ENCODE measurements at places on chromosomes 16 and 17.

DNA sequence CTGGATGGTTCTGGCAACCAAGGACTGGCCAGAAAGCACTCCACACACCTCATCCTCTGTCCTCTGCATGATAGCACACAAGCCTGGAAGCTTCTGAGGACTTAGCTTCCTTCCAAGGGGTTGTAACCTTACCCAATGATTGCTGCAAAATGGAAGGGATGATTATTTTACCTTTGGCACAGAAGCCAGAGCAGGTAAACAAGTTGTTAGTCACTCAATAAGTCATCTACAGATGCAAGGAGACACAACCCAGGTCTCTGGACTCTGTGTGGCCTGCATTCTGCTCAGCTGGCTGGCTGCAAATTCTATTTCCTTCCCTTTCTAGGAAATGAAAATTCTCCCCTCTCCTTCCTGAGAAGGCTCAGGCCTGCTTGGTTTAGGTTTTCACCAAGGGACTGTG, 26.7 kb upstream of the DYNLL2 start:
- DNase-seq, result no peak

DNA sequence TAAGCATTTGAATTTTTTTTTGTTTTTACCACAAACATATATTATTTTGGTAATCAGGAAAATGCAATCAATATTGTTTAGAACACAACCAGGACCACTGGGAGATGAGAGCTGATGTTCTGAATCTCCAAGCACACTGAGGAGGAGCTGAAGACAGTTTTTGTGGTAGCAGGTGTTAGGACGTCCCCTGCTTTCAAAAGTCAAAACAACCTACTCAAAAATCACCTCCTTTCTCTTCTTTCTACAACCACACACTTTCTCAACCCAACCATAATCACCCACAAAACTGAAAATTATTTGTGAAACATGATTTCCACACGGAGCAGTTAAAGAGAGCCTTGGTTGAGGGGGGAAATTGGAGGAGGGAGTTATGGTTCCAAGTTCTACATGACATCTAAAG, 26.7 kb upstream of the CFAP20 start:
- DNase-seq, result no peak

DNA sequence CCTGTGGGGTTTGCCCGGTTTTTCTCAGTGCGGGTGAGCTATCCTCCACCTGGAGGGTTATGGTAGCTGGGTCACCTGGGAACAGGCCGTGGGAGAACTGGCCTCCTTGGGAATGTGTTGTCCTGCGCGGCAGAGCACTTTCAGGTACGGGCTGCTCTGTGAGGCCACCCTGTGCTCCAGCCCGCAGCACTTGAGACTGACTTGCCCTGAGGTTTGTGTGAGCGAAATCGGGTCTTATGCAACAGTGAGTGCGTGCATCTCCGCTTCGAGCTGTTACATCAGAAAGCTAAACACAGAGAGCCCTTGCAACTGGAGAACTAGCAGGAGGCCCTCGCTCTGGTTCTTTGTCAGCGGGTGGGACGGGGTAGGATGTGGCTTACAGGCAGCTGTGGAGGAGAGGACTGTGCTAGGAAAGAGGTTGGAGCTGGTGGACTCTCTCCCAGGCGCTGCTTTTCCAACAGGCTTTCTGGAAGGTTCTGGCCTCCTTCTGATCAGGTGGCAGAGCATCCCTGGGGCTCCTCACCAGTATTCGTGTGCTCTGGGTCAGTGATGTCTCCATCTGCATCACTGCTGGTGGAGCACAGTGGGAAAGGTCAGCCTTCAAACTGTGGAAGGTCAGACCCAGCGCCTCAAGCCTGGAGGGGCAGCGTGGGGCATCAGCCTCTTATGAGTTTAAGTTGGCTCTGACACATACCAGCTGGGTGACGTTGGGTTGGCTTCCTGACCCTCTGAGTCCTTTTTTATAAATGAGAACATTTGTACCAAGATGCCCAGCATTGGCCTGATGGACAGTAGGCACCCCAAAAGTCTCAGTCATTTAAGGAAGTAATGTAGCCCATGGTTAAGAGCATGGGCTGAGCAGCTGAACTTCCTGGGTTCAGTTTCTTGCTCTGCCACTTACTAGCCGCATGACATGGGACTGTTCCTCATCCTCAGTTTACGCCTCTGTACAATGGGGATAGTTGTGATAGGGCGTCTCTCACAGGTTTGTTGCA, 76.3 kb downstream of the KSR1 start:
- DNase-seq, result peak; percentile 73

DNA sequence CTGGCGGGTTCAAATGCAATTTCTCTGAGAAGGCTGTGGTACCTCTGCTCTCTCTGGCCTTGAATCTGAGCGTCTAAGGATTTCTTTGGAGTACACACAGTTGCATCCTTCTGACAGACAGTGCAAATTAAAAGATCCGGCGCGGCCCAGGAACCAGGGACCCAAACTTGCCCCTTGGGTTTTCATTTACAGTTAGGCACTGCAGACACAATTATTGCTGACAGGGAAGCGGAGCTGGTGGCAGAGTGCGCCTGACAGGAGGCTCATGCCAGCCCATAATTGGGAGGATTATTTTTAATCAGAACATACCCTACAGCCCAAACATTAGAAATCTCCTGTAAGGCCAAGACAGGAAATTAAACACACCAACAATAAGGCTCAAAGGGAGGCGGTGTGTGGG, 1023.4 kb upstream of the RBFOX1 start:
- DNase-seq, result no peak

DNA sequence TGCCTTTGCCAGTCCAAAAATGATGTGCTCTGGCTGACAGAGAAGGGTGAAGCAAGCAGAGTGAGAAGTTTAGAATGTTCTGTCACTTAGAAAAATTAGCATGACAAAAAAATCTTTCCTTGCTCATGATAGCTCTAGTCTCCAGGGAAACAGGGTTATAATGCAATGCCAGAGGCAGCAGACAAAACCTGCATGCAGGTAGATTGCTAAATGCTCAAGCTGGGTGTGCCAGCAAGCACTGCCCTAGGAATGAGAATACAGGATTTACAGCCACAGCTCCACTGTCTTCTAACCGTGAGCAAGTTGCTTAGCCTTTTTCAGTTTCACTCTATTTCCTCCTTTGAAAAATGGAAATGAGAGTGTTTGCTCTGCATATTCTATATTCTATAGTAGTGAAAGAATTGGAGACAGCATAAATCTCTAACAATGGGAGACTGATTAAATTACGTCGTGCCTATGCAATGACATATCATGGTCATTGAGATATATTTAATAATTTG, 516.6 kb upstream of the C16orf82 start:
- DNase-seq, result no peak

- peak; percentile 24 for DNase-seq
These were observed at the start of gene EVI2B for GRCh38 chr17:31313982-31314781. TSS of gene EVI2B (minus strand) at chr17:31314054. CDS start at chr17:31305609, 8,445 bp downstream.

DNA sequence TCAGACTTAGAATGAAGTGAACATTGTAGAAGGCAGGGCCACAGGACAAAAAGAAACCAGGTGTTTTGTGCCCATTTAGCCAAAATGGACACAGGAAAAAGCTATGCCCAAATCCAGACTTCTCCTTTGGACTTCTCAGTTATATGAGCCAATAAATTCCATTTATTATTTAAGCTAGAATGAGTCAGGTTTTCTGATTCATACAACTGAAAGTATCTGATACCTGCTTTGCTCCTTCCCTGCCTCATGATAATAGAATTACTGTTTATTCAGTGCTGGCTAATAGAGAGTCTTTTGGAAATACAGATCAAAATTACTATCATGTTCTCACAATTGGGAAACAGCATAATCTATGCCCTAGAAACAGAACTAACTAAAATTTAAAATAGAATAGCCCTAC, 8.7 kb upstream of the CPD start:
- no peak for DNase-seq

GRCh38 chr17:57235124-57235523, 21.2 kb upstream of the MSI2 start:
- DNase-seq, result no peak

DNA sequence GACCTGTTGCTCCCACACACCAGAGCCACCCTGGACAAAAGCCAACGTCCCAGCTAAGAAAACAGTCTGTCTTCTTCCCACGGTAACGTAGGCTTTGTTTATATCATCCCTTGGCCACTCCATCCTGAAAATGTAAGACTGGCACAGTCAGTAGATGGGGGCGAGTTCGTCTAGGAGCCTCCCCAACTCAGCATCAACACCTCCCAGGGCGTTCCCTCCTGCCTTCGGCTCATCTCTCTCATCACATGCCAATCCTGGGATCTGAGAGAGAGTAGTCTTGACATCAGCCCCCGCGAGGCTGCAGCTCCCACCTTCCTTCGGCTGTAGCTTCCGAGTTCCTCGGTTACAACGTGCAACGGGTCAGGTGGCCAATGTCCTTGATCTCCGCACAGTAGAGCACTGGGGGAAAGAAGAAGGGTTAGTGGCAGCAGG, 894 bp downstream of the RNF227 start:
- no peak for DNase-seq

DNA sequence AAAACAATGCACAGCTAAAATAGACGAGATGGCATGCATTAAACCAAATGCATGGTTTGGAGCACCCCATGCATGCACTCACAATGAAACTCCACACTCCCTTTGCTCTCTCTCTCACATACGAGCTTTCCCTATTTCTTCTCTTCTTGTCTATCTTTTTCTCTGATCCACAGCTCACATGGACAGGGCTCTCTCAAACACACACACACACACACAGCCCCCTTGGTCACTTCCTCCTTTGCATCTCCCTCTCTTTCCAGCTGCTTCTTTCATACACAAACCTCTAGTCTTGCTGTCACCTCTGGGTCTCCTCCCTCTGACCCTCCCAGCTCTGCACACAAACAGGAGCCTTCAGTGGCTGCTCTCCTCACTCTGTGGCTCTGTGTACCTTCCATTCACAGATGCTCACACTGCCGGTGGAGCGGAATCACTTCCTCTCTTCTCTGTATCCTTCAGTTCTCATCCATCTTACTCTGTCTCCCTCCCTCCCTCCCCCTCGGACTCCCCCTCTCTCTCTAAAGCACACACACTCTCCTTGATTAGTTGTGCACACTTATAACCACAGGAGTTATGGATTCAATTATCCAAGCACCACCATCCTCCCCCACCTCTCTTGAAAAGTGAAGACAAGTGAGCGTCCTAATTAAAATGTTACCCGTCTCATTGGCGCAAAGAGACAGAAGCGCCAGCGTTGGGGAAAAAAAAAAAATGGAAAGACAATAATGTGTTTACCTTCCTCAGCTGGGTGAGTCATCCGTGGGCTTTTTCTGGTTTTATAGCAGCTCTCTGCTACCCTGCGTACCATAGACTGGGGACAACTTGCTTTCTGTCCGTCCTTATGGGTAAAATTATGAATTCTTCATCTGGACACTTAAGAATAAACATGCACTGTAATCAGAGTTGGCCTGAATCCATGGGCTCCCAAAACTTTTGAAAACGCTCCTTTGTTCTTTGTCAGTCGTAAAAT, 90.8 kb downstream of the SHISA6 start:
- peak; percentile 28 for DNase-seq

DNA sequence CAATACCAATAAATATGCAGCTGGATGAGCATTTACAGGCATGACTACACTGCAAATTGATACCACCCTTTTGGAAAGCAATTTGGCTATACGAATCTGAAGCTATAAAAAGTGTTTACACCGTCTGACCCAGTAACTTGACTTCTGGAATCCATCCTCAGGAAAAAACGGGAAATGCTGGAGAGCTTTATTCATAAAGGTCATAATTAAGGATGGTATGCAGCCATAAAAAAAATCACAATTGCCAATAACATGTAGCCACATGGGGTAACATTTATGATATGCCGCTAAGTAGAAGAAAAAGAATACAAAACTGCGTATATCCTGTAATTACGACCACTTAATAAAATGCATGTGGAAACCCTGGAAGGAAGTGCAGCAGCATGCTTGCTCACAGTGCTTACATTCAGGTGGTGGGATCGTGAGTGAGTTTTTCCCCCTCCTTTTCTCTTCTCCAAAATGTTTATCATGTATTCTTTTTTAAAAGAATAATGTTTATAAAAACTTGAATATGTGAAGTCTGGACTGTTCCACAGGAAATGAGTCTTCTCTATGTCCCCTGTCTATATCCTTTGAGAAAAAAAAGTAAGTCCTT, 34.2 kb downstream of the COPRS start:
- DNase-seq, result peak; percentile 87

GRCh38 chr17:27323538-27324215, 29.8 kb downstream of the WSB1 start:
- peak; percentile 14 for DNase-seq

- no peak for DNase-seq
These were observed 16.9 kb downstream of the CMC2 start for GRCh38 chr16:80989801-80990200.

DNA sequence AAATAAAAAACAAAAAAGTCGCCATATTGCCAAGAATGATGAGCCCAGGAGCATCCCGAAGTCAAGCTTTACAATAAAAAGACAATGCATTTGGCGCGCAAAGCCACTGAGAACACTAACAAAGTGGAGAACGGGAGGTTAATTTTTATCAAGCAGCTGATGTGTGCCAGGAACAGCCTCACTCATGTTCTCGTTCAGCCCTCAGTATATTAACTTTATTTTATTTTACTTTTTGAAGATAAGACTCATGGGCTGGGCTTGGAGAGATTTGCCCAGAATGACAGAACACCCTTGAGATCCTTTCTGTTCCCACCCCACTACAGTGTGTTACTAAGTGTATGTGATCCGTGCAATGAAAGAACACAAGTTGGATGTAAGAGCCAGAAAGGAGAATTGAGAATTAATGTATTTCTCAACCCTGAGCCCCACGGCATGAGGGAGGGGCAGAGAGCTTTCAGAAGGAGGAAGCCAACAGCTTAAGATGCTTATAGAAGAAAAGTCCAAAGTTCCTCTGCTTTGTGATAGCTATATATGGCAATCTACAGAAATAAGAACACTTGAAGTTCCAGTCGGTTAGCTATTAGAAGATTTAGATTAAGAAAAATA, 48.4 kb downstream of the COTL1 start:
- no peak for DNase-seq

- DNase-seq, result no peak
These were observed 118.2 kb upstream of the SMURF2 start for GRCh38 chr17:64780096-64781013.

- no peak for DNase-seq
These were observed 17.3 kb downstream of the FBXO31 start for GRCh38 chr16:87366288-87366687.

GRCh38 chr17:74444406-74444805, 12.5 kb downstream of the GPRC5C start:
- no peak for DNase-seq

GRCh38 chr16:4358831-4359561, 7.9 kb upstream of the PAM16 start:
- peak; percentile 31 for DNase-seq
